ENCODE measurements at places on chromosomes 4 and X. TPM values are rescaled to one million over a fixed set of nuclear protein-coding genes. Genes with fewer than 3 reads are reported as not detected.

Gene SH3TC1
- 24.1 TPM for polyA plus RNA-seq

Gene SPIN2A
- 3.2 TPM for polyA plus RNA-seq

Gene USP27X
- polyA plus RNA-seq, result 12.2 TPM

Gene CDX4
- polyA plus RNA-seq, result not detected

Gene DRP2
- polyA plus RNA-seq, result 1.7 TPM

Gene SMIM10L2A
- 11.0 TPM for polyA plus RNA-seq

Gene CENPE
- polyA plus RNA-seq, result 13.9 TPM

Gene IQCM
- not detected for polyA plus RNA-seq

Gene C4orf46
- 25.9 TPM for polyA plus RNA-seq

Gene TMEM271
- polyA plus RNA-seq, result not detected

Gene ZMAT1
- polyA plus RNA-seq, result 23.1 TPM

Gene APLN
- polyA plus RNA-seq, result 7.5 TPM

Data from right renal pelvis (tissue), 4 donors.